Activated T-helper 1 cell treated with Interleukin-2 at 50 U/mL for 16 hours (primary cell): ENCODE measurements at places on chromosomes 12 and 14.

GRCh38 chr14:89384023-89384422 lies 33.0 kb downstream of the FOXN3 start:
- DNase-seq = no peak

- DNase-seq = no peak
These were observed 89.9 kb downstream of the TBX5 start for GRCh38 chr12:114316076-114316475.

DNA sequence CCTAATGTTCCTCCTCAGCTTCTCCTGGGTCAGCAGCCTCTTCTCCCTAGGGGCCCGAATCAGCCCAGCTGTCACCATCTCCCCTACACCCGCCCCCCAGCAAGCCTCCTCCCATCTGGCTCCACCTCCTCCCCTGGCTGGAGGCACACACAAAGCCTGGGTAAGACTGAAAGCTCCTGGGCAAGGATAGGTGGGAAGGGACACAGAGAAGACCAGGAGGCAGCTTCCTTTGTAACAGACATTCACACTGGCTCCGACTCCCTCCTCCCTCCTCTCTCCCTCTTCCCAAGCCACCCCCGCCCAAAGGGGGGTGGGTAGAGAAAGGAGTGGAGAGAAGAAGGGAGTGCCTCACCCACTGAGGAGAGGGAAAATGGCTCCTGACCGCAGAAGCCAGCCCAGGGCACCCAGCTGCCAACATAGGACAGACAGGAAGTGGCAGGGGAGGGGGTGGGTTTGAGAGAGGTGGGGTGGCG lies 4.0 kb downstream of the CHD4 start:
- DNase-seq = no peak

GRCh38 chr14:90604356-90604755 lies 207.5 kb downstream of the CALM1 start:
- DNase-seq = no peak

- no peak for DNase-seq
These were observed 17.7 kb downstream of the CLEC2D start for GRCh38 chr12:9687228-9687627.

DNA sequence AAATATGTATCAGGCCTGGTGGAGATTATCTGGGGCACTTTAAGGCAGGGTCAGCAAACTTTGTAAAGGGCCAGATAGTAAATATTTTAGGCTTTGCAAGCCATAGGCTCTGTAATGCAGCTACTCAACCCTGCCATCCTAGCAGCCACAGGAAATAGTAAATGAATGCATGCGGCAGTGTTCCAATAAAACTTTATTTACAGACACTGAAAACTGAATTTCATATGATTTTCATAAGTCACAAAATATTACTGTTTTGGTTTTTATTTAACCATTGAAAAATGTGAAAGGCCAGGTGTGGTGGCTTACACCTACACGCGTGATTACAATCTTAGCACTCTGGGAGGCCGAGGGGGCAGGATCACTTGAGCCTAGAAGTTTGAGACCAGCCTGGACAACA lies 3.2 kb upstream of the CAMKK2 start:
- no peak for DNase-seq

GRCh38 chr14:97230051-97230450 lies 432.9 kb downstream of the VRK1 start:
- no peak for DNase-seq

DNA sequence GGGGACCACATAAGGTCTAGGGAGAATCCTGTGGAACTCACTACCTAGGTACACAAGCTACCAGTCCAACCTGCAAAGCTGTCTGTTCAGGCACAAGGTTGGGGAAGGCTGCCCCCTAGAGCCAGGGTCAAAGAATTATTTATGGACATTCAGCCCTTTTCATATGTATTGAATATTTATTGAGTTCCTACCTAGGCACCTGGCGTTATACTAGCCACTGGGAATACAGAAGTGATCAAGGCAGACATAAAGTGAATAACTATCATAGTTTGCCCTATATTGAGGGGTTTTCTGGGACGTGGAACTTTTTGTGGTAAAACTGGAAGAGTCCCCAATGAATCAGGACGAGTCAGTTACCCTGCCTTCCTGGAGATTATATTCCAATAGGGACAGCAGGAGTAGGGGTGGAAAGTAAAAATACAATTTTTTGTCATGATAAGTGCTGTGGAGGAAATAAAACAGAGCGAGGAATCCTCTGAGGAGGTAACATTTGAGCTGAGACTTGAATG lies 5.8 kb upstream of the SLC48A1 start:
- peak; percentile 51 for DNase-seq

DNA sequence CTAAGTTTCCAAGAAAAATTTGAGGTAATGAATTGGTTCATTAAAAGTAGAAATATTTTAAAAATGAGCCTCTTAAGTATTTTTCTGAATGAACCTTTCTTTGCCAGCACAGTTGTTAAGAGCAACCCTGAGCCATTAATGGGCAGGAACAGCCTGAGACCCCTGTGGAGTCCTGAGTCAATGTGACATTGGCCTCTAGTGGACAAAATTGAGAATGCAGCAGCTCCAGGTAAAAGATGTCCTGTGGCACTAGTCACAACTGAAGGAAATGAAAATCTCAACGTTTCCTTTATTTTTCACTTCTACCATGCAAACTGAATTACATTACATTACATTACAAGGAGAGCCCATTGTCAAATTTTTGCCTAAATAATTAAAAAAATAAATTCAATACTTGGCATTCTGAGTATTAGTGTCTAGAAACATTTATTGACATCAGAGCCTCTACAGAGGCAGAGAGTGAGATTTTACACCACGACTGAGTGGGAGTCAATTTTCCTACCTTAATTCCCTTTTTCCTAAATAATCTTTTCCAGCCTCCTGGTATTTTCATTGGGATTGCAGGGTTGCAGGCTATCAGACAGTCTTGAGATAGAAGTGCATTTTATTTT lies 135.7 kb downstream of the PPM1H start:
- DNase-seq = no peak

DNA sequence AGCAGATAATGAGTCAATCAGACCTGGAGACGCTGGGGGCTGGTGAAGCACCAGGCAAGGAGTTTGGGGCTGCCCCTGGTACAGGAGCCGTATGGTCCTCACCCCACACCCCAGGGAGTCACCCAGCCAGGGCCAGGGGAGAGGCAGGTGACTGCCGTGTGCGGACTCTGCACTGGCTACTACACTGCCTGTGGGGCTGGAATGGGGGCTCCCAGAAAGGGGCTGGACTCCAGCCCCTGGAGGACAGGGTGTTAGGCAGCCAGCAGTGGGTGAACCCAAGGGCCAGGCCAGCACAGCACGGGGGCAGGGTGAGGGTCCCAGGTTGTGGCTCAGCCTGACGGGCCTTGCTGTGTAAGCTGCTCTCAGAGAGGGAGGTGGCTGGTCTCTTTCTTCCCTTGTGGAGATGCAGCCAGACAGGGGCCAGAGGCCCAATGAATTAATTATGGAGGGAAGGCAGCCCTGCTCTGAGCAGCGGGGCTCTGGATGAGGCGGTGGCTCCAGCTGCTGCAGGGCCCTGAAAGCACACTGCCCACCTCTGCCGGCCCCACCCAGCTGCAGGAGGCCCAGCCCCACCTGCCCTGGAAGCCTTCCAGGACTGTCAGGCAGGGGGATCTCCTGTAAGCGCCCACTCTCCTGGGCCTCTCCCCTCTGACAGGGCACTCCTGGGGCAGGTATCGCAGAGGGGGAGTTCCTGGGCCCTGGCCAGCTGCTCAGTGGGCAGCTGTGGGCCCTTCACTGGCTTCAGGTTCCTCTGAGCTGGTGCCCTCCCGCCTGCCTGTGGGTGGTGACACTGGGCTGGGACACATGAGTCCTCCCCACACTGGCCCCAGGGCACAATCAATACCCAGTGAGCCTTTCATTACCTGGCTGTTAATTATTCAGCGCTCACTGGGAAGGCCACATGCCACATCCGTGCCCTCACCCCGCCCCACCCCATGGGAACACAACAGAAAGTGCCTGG lies 142.5 kb upstream of the C14orf180 start:
- DNase-seq = no peak

- DNase-seq = no peak
These were observed 985.7 kb upstream of the FBXO33 start for GRCh38 chr14:40417777-40418401.

- DNase-seq = no peak
These were observed 2.3 kb downstream of the MMP14 start for GRCh38 chr14:22838631-22839041.

- DNase-seq = no peak
These were observed 70.5 kb downstream of the SLCO1A2 start for GRCh38 chr12:21264232-21264631.

DNA sequence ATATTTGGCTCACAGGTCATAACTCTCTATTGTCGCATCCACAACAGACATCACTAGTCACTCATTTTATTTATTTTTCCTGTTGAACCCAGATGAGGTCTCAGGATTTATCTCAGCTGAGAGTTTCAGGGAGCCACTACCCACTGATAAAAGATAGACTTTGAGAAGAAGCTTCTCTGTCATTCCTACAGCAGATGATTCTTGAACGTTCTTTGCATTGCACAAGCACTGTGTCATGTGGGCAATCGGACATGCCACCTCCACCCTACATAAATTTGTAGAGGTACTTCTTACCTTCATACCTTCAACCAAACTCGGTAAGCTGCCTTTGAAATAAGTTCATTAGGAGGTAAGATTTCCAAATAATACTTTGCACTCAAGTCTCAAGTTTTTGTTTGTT lies 627.9 kb upstream of the TBX3 start:
- no peak for DNase-seq

- DNase-seq = no peak
These were observed 3.8 kb downstream of the DHRS2 start for GRCh38 chr14:23639891-23640523.

- no peak for DNase-seq
These were observed 39.4 kb upstream of the BMP4 start for GRCh38 chr14:53996041-53996440.
